ENCODE measurements at places on chromosomes 13 and 19. TPM values are rescaled to one million over a fixed set of nuclear protein-coding genes. Genes with fewer than 3 reads are reported as not detected.

- no peak for DNase-seq
Measured at GRCh38 chr19:55440411-55441105, 2.5 kb downstream of the SHISA7 start.

DNA sequence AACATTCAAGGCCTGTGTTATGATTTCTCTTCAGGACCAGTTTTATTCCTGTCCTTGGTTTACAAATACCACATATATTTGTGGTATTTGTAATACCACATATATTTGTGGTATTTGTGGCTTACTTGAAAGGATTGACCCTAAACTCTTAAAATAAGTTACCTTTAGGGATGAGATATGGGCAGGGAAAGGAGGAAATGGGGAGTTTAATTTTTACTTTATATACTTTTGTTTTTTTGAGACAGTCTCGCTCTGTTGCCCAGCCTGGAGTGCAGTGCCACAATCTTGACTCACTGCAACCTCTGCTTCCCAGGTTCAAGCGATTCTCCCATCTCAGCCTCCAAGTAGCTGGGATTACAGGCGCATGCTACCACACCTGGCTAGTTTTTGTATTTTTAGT, 2.3 kb upstream of the TGDS start:
- no peak for DNase-seq

DNA sequence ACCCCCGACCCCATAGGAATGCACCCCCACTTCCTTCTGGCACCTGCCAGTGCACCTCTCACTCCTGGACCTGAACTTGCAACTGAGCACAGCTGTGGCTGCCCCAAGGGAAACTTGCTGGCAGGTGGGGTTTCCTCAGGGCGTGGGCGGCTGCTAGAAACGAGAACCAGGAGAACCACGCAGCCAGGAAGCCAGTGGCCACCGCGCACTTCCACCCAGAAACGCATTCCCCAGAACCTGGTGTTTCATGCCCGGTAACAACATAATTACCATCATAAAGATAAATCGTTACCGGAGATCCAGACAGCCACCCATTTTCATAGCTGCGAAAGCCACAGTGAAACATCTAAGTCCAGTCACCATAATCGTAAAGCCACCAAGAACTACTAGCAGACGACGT, 75.2 kb upstream of the C13orf46 start:
- peak; percentile 64 for DNase-seq

- no peak for DNase-seq
Measured at GRCh38 chr13:41842036-41842620, 118.8 kb downstream of the VWA8 start.

The ANGPTL8 gene
- 0.87 TPM for total RNA-seq
